ENCODE measurements at places on chromosomes 13 and 19. TPM values are rescaled to one million over a fixed set of nuclear protein-coding genes. Genes with fewer than 3 reads are reported as not detected.

DNA sequence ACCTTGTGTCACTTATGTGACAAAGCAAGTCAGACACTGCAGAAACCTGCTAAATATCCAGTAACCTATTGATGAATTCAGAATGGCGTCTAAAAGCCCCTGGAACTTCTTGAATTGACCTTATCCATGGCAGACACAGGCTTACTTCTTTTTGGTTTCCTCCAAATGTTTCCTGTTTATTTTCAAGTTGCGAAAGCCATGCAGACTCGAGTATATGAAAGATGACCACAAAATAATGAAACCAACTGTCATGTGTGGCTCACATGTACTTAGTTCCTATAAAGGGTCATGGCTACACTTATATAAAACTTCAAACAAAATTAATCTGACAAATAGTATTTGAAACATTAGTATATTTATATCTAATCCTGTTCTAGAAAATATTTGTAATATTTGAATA, 113.1 kb upstream of the FNDC3A start:
- no peak for DNase-seq

DNA sequence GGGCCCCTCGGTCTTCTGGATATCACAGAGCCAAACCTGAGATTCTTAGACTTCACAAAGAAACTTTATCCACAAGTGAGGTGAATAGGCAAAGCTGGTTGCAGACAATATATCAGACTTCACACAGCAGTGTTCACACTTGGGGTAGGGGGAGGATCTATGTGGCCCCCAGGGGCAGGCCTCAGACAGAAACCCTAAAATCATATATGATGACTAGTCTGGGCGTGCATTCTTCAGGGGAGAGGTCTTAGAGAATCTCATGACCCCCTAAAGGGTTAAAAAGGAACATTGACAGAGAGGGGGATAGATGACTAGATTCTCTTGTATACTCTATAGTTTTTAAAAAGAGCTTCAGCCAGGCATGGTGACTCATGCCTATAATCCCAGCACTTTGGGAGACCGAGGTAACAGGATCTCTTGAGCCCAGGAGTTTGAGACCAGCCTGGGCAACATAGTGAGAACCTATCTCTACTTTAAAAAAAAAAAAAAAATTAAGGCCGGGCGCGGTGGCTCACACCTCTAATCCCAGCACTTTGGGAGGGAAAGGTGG, 2.8 kb downstream of the TYROBP start:
- DNase-seq, result no peak

DNA sequence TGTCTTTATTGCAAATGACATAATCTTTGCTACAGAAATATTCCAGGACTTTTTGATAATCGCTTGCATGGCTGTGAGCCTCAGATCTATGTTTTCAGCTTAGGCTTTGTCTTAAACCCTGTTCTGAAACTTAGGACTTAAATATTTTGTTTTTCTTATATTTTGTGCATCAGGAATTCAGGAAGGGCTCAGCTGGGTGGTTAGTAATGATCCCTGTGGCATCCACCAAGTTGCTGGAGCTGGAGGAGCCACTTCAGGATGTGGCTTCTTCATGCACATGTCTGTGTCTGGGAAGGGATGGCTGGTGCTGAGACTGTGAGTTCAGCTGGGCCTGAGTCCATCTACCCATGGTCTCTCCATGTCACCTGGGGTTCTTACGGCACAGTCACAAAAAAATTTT, 48.9 kb upstream of the LRCH1 start:
- DNase-seq, result no peak

GRCh38 chr13:74032325-74032724, 101.9 kb downstream of the KLF12 start:
- no peak for DNase-seq

GRCh38 chr19:43872547-43873336, 45.6 kb downstream of the ZNF283 start:
- no peak for DNase-seq

DNA sequence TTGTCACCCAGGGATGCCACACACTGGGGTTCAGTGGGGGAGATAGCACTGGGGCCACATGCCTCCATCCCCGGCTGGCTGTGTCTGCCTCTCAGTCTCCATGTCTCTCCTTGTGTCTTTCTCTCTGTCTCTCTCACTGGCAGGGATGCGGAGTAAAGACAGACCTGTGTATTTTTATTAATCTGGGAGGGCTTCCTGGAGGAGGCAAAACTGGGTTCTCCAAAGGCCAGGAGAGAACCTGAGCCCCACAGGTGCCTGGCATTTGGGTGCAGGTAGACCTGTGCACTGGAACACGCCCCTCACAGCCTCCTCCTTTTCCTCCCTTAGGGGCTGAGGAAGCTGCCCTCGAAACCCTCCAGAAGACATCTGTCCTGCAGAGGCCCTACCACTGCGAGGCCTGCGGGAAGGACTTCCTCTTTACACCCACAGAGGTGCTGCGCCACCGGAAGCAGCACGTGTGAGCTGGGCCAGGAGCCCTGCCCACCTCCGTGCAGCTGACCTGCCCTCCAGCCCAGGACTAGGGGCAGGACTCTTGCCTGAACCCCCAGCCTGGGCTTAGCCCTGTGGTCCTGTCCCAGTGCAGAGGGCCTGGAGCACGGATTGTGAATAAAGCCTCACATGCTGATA, 32.7 kb downstream of the DHX34 start:
- DNase-seq, result no peak

Gene ZNF442
- 10.2 TPM for total RNA-seq

- no peak for DNase-seq
Observed at GRCh38 chr13:106681536-106681935, 113.6 kb upstream of the ARGLU1 start.

DNA sequence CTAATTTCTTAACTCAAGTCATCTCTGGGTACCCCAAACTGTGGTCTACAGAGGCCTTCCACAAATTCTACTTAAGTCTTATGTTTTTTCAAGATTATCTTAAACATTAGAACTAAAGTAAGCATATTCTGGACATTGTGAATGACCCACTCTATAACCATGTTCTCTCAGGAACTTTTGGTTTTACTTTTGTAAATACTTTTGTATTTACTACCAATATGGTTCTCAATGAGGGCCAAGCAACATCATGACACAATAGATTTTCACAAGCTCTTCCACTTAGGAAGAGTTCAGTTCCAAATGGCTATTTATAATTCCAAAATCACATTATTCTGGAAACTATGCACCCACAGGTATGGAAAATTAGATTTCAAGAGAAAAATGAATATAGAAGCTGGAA, 10.8 kb downstream of the DIAPH3 start:
- no peak for DNase-seq

- no peak for DNase-seq
Observed at GRCh38 chr19:33287438-33287837, 14.9 kb downstream of the CEBPA start.

DNA sequence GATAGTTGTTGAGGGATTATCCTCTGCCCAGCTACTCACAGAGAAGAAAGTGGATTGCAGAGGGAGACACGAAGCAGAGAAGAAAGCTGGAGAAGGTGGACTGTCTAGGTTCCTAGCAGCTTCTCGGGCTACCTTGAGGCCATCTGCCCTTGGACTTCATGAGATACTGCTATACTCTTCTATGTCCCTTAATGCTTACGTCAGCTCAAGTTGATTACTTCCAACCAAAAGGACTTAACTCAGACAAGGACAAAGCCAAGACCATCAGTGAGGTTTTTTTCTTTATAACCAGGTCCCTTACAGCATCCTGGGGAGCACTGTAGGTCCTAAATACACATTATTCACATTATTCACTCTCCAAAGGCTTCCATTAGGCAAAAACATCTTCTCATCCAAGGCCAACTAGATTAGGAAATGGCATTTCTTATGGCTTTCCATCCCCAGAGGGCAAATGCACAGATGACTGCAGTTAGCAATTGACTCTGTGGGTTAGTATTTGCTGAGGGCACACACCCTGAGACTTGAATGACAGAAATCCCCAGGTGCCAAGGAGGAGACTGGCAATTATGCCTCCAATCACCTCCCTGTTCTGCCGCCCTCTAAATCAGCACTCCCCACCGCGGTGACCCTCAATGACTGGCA, 4.1 kb upstream of the UBE2L5 start:
- no peak for DNase-seq

Gene RFPL4AL1
- total RNA-seq, result not detected

Gene EPS8L1
- 47.6 TPM for total RNA-seq

DNA sequence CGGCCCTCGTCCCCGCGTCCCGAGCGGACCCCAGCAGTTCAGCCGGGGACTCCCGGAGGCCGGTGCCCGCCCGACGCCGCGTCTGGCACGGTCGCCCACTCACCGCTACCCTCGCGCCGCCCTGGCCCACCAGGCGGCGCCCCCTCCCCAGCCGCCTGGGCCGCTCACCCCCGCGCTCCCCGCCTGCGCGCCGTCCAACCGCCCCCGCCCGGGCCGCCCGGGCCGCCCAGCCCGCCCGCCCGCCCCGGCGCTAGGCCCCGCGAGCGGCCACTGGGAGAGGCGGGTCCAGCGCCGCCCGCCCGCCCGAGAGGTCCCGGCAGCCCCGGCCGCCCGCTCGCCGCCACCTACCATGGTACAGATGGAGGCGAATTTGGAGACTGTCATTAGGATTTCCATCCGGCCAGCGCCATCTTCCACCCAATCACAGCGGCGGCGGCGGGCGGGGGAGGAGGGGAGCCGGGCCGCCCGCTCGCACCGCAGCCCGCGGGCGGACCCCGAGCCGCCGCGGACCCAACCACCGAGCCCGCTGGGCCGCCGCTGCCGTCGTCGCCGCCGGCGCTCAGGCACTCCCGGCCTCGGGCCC, at the start of gene USP12:
TSS of gene USP12 (minus strand) at position 568 of the 583 bp plus-strand sequence. CDS start at position 396, 172 bp downstream.
- no peak for DNase-seq

DNA sequence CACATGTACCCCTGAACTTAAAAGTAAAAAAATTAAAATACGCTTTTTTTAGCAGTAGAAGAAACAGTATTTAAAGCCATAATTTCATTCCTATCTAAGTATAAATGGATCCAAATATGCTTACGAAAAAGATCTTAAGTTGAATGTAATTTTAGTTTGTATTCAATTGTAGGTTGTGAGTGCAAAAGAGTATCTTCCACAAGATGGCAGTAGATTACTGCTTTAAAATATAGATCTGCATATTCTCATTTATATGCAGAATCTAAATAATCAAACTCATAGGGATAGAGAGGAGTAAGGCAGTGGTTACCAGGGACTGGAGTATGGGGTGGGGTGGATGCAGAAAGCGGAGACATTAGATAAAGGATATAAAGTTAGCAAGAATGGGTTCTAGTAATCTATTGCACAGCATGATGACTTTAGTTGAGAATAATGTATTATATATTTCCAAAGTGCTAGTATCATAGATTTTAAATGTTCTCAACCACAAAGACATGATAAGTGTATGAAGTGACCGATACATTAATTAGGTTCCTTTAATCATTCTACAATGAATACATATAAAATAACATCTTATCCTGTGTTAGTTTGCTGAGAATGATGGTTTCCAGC, 14.2 kb downstream of the OR7A17 start:
- no peak for DNase-seq

DNA sequence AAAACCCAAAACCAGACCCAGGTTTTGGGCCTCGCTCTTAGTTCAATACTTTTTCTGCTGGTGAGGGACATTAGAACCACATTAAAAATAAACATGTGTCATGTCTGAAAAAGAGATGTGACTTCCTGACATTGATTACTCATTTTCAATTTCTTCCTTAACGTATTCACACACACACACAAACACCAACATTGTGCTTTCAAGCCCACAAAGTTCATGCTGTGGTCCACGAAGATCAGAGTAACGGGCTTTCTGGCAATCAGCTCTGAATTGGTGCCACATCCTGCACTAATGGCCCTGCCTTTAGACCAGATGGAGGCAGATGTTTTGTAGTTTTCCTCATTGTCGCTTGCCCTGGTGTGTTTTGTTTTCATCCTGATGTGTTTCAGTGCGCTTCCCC, 47.9 kb upstream of the POMP start:
- no peak for DNase-seq

GRCh38 chr19:53847555-53847954, 20.1 kb upstream of the MYADM start:
- DNase-seq, result no peak

GRCh38 chr19:9018163-9018875, 8.1 kb upstream of the MUC16 start:
- DNase-seq, result no peak

DNA sequence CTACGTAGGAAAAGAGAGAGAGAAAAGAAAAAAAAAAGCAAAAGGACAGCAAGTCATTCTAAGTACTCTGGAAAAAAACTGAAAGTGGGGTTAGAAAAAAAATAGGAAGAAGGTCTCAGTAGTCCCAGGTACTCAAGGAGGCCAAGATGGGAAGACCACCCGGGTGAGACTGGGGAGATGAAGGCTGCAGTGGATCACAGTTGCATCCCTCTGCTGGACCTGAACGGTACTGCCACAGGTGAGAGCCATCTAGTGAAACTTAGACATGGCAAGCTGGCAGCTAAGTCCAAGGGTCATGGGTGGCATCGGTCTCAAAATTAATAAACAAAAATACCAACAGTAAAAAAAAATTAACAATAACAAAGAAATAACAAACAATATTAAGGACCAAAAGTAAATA, 41.0 kb upstream of the ZNF91 start:
- no peak for DNase-seq

DNA sequence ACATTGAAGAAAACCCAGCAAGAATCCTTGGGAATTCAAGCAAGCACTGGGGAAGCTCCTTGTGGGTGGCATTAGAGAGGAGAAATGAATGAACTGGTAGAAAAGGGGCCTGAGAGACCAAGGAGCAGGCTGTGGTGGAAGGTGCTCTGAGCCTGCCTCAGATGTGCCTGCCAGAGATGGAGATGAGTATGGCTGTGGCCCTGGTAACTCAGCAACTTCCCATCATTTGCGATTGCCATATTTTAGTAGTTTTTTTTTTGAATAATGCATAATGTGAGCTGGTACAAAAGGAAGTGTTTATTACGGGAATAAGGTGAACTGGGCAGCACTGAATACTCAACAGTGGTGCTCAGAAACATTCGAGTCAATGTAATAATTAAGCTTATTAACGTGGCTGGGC, 39.1 kb downstream of the ERICH6B start:
- DNase-seq, result no peak

- no peak for DNase-seq
Observed at GRCh38 chr13:28031220-28031895, 42.9 kb upstream of the URAD start.

DNA sequence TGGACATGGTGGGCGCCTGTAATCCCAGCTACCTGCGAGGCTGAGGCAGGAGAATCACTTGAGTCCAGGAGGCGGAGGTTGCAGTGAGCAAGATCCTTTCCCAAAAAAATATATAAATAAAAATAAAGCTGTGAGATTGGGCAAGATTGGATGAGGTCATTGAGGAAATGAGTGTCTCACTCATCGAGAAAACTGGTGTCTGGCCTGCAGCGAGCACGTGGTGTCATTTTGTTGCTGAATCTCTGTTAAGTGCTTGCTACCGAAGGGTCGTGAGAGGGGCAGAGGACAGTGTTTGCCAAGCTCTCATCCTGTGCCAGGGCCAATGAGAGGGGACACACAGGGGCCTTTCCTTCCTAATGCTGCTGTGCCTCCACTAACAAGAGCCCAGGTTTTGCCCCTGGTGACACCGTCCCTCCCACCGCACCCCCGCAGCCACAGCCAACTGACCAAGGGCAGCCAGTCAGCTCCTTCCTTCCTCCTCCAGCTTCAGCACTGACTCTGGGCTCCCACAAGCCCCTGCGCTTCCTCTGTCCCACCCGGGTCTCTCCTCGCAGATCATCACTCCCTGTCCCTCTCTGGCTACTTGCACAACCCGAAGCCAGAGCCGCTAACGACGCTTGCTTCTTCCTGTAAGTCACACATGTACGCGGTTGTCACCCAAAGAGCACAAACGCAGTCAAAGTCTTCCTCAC, 3.2 kb downstream of the POLD1 start:
- DNase-seq, result no peak
